Mesothelial cell of epicardium (in vitro differentiated cells): ENCODE measurements at places on chromosomes 4 and X. TPM values are rescaled to one million over a fixed set of nuclear protein-coding genes. Genes with fewer than 3 reads are reported as not detected.

Gene MAGEA2
- not detected in 3 replicates for total RNA-seq

Gene MAGEC1
- not detected in 3 replicates for total RNA-seq

Gene SSX2B
- not detected in 3 replicates for total RNA-seq

Gene DMRTC1B
- total RNA-seq: 5.7 to 6.1 TPM (median 6.1 TPM) in 3 replicates

Gene CLCN4
- 5.7 to 8.6 TPM (median 7.0 TPM) in 3 replicates for total RNA-seq

Gene PASD1
- total RNA-seq: not detected in 3 replicates

Gene ASIC5
- not detected in 3 replicates for total RNA-seq

Gene NLGN4X
- total RNA-seq: 22.0 to 24.6 TPM (median 23.5 TPM) in 3 replicates

Gene IL13RA1
- 24.3 to 24.7 TPM (median 24.5 TPM) in 3 replicates for total RNA-seq

Gene CHRNA9
- not detected in 3 replicates for total RNA-seq

Gene TLR1
- total RNA-seq: 0.77 to 1.2 TPM (median 0.82 TPM) in 3 replicates

Gene LNX1
- 12.7 to 14.0 TPM (median 13.0 TPM) in 3 replicates for total RNA-seq

Gene STK32B
- 0.69 to 0.96 TPM (median 0.81 TPM) in 3 replicates for total RNA-seq

Gene SHROOM2
- 12.5 to 13.5 TPM (median 13.3 TPM) in 3 replicates for total RNA-seq

Gene APLN
- total RNA-seq: 0.29 to 0.54 TPM (median 0.33 TPM) in 3 replicates

Gene LIMCH1
- 65.1 to 66.8 TPM (median 65.2 TPM) in 3 replicates for total RNA-seq

Gene IL3RA
- 0.16 to 0.20 TPM in 2 of 3 replicates, not detected in the other for total RNA-seq

Gene FGF5
- 0.07 to 0.09 TPM (median 0.07 TPM) in 3 replicates for total RNA-seq
